AG08395 (cell line): ENCODE measurements at places on chromosomes 16 and 17.

- DNase-seq: no peak
These were observed 27.2 kb upstream of the MEAK7 start for GRCh38 chr16:84531671-84532111.

- no peak for DNase-seq
These were observed 89.0 kb upstream of the TOB1 start for GRCh38 chr17:50955160-50955559.

GRCh38 chr17:15112846-15113617 lies 152.1 kb downstream of the PMP22 start:
- DNase-seq: peak; percentile 38

- peak; percentile 74 for DNase-seq
These were observed 20.9 kb upstream of the MPRIP start for GRCh38 chr17:17021194-17021863.

DNA sequence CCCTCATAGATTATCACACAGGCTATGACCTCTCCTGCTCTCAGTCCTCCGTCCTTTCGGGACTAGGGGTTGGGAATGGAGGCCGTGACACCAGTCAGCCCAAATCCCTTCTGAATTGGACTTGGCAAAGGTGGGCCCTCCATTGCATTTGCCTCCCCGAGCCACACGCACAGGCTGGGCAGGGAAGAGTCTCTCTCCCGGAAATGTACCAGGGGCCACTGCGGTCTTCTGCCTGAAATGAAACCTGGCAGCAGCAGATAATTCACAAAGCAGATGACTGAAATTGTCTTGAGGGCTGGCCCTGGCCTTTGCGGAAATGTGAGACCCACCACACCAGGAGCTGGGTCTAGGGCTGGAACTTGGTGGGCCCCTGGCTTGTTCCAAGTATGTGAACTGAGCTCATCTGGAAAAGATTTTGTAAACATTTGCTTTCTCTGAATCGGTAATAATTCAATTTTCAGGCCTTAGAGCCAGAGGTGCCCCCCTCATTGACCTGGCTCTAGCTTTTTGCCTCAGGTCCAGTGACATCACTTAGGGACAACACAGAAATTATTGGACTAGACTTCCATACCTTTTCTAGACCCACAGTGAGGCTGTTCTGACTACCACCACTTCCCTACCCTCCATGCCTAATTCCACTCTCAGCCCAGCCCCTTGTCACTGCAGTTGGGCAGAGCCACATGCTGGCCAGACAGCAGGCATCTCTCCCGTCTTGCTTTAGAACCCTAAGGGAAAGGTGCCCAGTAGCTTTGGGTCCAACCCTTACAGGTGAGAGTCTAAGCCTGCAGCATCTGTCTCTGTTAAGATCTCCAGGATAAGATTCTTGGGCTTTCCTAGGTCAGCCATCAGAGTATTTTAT lies 75.2 kb downstream of the CCDC182 start:
- no peak for DNase-seq

- DNase-seq: no peak
These were observed 51.0 kb upstream of the SREBF1 start for GRCh38 chr17:17887752-17888304.

- DNase-seq: peak; percentile 37
These were observed 51.1 kb upstream of the MYH2 start for GRCh38 chr17:10600571-10600970.

- no peak for DNase-seq
These were observed 139.1 kb upstream of the CHMP6 start for GRCh38 chr17:80852476-80853015.

GRCh38 chr17:27549251-27549893 lies 81.6 kb upstream of the LGALS9 start:
- no peak for DNase-seq

- DNase-seq: peak; percentile 13
These were observed 64.8 kb upstream of the C17orf78 start for GRCh38 chr17:37310940-37311339.

DNA sequence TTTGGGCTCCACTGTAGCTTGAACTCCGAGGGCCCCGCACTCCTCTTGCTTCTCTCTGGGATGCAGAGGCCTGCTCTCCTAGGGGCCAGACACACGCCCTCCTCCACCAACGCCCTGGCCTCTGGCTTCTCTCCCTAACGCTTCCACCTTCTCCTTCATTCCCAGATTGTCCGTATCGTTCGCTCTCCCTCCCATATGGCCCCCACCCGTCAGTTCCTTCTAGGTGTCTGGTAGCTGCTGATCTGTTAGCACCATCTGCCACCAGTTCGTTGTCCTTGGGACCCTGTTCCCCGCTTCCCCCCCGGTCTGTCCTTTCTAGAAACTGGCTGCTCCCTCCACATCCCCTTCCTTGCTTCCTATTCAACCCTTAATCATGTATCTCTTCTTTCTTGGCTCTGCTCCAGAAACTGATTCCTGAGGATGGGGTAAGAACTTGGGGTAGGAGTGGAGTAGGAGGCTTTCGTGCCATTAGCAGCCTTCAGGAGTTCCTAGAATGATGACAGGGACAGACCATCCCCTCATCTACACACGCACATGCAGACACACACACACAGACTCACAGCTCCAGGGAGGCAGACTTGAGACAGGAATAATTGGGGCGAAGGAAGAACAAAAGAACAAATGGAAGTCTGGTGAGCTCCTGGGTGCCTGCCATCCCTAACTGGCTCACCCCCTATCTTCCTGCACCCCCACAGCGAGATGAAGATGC lies 4.3 kb downstream of the ATP1B2 start:
- DNase-seq: no peak

DNA sequence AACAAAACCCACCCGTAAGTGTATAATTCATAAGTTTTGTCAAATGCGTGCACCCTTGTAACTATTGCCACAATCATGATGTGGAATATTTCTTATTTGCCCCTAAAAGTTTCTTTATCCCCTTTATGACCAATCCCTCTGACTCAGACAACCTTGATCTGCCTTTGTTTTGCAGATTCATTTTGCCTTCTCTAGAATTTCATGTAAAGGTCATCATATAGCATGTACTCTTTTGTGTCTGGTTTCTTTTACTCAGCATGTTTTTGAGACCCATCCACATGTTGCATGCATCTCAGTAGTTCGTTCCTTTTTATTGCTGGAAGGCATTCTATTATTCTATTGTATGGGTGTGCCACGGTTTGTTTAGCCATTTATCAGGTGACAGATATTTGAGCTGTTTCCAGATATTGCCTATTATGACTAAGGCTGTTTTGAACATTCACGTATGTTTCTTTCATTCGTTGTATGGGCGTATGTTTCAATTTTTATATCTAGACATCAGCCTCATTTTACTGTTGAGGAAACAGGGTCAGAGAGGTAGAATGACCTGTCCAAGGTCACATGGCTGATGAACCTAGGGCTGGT lies 192.4 kb downstream of the RAB11FIP4 start:
- DNase-seq: no peak

- DNase-seq: no peak
These were observed 28.9 kb downstream of the TNFRSF13B start for GRCh38 chr17:16943032-16943352.

DNA sequence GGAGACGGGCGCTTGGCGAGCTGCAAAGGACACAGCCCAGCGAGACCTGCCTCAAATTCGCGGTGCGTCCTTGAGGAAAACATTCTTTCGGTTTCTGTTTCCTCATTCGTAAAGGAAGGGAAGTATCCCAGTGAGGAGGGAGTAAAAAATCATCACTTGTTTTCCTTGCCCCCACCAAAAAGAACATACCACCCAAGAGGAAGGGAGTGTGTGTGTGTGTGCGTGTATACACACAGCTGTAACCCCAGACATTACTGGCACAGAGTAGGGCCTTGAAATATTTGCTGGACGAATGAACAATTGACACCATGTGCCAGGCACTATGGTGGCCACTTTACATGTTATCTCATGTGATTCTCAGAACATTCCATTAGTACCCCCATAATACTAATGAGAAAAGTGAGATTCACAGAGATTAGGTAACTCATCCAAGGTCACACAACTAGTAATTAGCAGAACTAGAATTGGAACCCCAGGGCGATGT lies 1.9 kb upstream of the MATCAP1 start:
- DNase-seq: no peak

DNA sequence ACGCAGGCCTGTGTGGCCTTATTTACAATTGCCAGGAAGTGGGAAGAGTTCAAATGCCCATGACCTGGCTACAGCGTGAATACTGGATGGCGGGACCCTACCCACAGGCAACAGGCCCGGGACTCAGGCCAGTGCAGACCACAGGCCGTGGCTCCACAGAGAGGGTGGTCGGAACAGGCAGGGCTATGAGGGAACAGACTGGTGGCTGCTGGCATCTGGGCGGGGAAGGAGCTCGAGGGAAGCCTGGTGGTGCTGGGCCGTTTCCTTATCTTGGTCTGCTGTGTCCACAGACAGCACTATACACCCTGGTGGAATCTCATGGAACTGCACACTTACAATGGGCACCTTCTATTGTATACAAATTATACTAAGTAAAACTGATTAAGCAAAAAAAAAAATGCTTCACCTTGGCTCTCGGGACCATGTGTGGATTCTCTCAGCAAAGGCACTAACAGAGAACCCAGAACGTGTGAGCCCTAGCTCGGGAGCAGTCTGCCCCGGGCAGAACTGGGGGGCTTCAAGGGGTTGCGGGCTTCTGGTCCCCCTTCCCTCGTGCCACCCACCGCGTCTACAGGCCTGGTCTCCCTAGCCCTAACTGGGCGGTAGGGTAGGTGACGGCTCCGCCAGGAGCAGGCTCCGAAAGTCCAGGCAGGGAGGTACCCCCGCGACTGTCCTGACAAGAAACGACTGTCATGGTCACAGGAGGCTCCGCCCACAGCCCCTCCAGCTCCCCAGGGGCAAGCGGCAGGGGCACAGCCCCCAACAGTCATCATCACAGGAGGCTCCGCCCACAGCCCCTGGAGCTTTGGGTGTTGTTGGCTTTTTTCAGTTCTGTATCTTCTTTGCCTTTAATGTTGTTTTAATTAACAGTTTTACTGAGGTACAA lies 21.8 kb downstream of the CEP131 start:
- DNase-seq: peak; percentile 81

DNA sequence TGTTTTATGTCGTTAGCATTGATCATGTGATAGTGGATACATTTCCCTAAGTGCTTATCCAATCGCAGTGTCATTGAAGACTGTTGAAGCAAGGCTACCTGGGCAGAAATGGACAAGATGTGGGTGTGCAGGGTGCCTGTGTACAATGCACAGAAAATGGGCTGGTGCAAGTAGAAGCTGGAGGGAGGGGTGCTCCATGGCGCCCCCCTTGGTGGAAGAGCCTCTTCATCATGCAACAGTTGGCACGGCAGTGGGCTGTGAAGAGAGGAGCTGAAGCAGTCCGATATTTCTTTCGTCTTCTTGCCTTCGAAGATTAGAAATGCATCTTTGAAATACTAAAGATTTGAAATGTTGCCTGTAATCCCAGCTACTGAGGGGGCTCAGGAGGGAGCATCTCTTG lies 100.5 kb downstream of the PLCG2 start:
- no peak for DNase-seq

DNA sequence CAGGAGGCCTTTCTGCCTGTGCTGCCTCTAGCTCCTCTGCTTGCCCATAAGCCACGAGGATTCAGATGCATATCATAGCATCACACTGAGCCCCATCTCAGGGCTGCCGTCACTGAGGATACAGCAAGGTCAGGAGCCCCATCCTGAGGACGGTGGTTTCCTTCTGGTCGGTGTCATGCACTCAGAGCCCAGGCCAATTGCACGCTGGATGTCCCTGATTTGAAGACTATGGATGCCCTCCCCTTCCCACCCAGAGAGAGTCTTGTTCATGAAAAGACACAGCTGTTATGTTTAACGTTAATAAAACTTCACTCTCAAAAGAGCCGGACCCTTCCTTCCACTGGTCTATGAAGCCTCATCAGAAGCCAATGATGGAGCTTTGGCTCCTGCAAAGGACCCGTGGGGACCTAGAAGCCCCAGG lies 19.9 kb downstream of the COTL1 start:
- no peak for DNase-seq

DNA sequence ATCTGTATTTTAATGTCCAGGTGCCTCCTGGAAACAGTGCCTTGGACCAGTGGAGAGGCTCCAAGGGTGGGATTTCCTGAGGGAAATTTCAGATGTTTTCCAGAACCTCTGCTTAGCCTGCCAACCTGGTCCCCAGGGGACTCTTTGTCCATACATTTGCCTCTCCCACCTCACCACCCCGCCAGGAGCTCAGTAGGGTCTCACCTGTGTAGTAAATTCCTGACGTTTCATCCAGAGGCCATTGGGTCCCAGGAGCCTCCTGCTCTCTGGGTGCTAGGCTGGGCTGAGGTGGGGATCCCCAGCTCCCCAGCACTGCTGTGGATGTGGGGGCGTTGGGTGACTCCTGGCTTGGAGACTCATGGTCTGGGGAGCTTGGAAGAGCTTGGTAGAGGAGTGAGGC lies 2.7 kb downstream of the NLRP1 start:
- no peak for DNase-seq

DNA sequence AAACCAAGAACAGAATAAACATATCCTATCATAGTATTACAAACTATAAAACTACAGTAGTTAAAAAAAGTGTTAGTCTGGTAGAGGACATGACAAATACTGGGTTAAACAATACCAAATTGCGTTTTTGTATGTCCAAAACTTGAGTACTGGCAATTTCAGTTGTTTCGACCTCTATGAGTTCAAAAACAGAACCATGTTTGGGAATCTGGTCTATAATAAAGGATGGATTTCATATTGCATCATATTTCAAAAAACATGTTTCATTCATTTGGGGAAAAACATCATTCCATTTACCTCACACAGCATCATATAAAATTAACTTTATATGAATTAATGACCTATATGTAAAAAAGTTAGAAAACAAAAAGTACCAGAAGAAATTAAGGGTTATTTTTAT lies 81.8 kb downstream of the TRIM37 start:
- no peak for DNase-seq

DNA sequence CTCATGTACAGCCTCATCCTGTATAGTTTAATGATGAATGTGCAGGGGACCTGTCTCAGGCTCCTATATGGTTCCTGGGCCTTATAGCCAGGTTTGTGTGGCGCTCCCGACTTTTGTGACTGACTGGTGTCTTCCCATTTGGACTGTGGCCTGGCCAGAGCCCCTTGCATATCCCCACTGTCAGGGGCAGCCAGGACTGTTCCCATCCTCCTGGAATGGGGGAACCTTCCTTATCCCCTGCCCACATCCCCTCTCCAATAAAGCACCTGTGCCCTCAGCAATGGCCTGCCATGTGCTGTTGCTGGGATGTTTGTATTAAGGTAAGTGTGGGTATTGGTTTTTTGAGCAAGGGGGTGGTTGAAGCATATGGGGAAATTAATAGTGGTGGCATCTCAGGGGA lies 2.6 kb downstream of the B3GNT9 start:
- no peak for DNase-seq

DNA sequence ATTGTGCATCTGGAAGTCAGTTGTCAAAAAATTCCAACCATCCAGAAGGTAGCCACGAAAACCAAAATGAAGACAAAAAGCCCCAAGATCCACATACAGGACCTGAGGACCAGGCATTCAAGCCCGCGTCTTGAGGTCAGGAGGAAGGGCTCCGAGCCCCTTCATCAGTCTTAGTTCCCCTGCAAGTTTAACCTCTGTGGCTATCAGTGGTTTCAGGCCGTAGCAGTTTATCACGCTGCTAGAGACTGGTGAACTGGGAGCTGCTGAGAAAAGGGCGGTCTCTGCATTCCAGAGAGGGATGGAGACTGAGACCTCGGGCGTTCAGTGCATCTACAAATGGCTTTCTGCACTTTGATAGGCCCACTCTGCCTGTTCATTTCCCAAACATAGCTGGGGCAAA lies 70.6 kb downstream of the IRF8 start:
- DNase-seq: no peak

GRCh38 chr17:43334738-43335402 lies 63.9 kb upstream of the ARL4D start:
- DNase-seq: no peak
